COR-L47 (cell line): ENCODE measurements at places on chromosomes 13 and 19.

DNA sequence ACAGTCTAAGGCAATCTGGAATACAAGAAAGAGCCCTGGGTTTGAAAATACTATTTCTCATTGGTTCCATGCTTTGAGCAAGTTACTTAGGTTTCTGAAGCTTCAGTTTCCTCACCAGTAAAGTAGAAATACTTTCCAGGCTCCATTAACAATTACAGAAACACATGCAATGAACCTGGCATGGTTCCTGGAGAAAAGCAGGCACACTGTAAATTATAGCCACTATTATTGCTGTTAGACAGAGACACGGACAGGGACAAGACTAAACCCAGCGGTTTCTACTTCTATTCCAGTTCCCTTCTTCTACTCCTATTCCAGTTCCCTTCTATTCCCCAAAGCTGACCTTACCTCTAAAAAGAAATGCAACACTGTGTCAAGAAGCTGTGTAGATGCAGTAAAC is 41.2 kb downstream of the MIPEP start:
- no peak for DNase-seq

- no peak for DNase-seq
Observed at GRCh38 chr13:68940049-68940448, 1167.6 kb upstream of the ATXN8OS start.

GRCh38 chr19:14510311-14511228 is 7.6 kb downstream of the DNAJB1 start:
- no peak for DNase-seq

DNA sequence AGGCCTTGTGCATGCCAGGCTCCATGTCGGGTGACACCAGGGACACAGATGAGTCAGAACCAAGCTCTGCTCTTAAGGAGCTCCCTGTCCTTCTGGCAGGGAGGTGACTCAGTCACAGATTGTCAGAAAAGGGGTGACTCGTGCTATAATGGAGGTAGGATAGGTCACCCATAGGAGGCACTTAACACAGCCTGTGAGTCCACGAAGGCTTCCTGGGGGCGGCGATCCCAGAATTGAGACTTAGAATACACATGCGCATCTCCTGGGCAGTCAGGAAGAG is 19.6 kb downstream of the FUZ start:
- DNase-seq: no peak

DNA sequence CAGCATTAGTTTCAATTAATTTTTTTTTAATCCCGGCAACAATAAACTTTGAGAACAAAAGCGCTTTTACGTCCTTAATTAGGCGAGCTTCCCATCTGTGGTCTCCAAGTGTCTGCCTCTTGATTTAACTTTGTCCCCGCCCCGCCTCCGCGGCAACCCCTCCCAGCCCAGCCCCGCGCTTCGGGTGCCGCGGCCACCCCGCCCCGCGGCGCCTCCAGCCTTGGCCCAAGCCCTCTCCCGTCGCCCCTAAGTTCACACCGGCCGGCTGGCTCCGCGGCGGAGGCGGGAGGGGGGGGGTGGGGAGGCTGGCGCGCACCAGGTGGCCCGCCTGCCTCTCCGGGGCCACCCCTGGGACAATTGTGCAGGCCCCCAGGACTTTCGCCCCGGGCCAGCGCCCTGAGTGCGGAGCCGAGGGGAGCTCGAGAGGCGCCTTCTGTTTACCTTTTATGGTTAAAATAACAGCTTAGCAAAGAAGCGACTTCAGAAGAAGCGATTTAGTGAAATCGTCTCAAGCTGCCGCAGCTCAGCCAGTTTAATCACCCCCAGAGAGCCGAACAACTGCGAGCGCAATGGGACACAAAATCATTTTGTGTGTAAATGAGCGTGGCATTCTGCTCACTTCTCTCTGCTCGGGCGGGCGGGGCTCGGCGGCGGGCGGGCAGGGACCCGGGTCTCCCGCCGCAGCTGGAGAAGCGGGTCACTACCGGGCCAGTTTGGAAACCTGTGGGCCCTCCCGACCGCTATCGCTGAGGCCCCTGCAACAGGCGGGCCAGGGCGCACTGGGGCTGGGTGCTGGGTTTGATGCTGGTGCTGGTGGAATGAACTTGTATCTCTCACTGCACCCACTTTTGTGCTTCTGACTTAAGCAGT is 1.4 kb downstream of the KCTD15 start:
- DNase-seq: no peak

DNA sequence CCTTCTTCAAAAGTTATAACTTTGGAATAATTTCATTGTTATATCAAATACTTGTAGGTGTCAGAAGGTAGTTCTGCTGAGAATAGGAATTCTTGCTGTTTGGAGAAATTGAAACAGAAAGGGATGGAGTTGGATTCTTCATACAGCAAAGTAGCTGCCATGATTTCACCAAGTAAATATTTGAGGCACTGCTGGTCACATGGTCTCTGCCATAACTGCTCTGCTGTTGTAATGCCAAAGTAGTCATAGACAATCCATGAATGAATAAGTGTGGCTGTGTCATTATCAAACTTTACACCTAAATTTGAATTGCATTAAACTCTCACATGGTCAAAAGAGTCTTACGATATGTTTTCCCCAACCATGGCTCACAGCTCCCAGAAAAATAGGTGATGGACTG is 308.6 kb downstream of the GPC6 start:
- DNase-seq: no peak
